GM12892 (cell line): ENCODE measurements at places on chromosomes 1 and 21.

GRCh38 chr1:31732751-31733289 is 29.0 kb upstream of the COL16A1 start:
- DNase-seq, result no peak

- no peak for DNase-seq
Measured at GRCh38 chr21:24671901-24672300, 935.4 kb downstream of the MRPL39 start.

DNA sequence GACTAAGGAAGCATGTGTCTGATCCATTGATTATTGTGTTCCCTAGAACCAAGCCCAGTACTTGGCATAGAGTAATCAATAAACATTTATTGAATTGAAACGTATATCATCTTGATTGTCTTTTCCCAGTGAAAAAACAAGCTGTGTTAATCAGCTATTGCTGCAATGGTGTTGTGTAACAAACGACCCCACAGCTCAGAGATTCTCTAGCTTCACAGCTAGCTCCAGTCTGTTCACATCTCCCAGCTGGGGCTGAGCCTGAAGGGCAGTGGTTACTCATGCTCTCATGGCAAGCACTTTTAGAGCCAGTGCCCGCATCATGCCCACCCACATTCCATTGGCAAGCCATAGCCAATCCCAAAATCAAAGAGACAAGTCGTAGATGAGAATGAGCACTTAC is 237.4 kb upstream of the RAB4A start:
- no peak for DNase-seq

DNA sequence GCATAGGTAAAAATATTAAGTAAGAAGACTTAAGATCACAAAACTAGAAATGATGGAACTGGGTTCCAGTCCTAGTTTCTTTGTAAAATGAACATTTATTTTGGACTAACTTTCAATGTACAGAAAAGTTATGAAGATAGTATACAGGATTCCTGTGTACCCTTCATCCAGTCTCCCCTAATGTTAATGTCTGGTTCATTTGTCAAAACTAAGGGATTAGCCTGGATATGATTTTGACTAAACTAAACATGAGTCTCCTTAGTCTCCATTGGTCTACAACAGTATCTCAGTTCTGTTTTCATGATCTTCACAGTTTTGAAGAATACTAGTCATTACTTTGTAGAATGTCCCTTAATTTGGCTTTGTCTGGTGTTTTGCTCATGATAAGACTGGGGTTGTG is 54.5 kb downstream of the UBE4B start:
- DNase-seq, result no peak

DNA sequence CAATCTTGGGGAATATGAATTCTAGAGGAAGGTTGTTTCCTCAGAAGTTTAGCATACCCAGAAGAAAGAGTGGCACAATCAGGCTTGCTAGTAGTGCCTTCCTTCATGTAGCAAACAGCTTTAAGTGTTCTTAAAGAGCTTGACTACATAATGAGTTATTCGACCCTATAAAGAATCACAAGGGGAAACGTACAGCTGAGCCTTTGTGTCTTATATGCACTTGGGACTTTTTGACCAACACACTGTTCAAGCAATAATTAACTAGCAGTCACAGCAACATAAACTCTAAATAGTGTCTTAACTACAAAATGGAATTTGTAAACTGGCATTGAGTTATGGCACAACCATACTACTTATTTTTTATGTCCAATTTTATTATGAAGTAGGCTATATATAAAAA is 86.1 kb downstream of the TTLL7 start:
- no peak for DNase-seq

GRCh38 chr1:230715510-230715909 is 1.6 kb upstream of the AGT start:
- DNase-seq, result no peak

GRCh38 chr1:236128646-236129178 is 13.6 kb upstream of the GPR137B start:
- DNase-seq, result no peak

DNA sequence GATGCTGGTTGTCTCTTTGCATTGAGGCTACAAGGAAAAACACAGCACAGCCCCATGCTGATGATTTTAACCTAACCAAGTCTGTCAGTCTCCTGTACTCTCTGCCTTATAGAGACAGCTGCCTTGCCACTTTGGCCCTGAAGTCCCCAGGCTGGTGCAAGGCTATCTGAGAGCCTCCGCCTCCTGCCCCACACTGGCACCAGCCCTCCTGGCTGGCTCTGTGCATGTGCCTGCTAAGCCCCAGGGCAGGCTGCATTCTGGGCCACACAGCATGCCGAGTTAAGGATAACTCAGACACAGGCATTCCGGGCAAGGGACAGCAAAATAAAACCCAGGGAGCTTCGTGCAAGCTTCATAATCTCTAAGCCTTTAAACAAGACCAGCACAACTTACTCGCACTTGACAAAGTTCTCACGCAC is 910 bp downstream of the RUNX1 start:
- DNase-seq, result no peak

GRCh38 chr1:67879485-67879884 is 46.2 kb upstream of the GNG12 start:
- DNase-seq, result no peak

- no peak for DNase-seq
Measured at GRCh38 chr1:23178950-23179349, 10.3 kb upstream of the LUZP1 start.

DNA sequence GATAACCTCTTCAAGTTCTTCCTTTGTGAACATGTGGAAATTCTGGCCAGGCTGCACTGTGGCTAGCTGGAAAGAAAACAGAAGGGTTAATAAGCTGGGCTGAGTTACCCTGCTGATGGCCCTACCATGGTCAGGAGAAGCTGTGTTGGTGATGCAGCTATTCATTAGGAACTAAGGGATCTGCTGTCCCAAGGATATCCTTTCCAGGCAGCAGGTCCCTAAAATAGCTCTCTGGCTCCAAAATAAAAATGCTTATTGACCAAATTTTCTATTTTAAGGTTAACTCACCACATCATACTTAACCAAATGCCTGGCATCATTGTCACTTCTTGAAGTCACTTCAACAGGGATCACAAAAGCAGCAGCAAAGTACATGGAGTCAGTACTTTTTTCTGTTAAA is 4.3 kb upstream of the SORT1 start:
- DNase-seq, result no peak

DNA sequence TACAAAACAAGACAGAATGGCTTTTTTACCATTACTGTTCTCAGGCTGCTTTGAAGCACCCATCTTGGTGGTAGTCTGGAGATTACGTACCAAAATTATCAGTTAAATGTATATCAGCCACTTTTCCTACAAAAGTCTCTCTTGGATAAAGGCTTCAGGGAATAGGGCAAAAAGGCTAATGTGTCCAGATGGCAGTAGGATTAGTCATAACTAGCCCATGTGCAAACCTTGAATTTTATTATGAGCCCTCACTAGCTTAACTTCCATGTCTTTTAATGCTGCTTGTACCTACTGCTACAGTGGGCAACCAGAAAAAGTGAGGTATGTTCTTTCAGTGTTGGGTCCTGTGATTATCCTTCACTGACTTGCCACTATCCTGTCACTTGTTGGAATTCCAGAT is 51.0 kb downstream of the PLPPR4 start:
- no peak for DNase-seq

GRCh38 chr1:79797487-79797886 is 791.0 kb upstream of the ADGRL4 start:
- no peak for DNase-seq

DNA sequence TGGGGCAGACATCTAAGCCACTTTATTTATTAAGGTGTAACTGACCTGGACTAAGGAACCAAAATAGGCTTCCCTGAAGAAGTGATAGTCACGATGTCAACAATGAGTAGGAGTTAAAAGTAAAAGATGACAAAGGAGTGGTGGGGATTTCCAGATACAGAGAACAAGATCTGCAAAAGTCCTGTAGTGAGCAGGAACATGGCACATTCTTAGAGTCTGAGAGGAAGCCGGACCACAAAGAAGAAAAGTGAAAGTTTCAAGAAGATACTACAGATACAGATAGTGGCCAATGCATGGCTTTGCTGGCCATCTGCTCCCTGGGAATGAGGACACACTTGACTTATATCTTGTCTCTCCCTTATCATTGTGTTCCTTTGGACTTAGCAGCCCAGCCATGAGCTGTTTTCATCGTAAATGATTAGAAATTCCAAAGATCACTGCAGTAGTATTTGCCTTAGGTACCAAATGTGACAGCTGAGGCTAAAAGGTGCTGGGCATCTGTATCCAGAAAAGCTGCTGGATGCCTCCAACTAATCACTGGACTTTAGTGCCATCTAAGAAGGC is 302.4 kb upstream of the NR5A2 start:
- no peak for DNase-seq

DNA sequence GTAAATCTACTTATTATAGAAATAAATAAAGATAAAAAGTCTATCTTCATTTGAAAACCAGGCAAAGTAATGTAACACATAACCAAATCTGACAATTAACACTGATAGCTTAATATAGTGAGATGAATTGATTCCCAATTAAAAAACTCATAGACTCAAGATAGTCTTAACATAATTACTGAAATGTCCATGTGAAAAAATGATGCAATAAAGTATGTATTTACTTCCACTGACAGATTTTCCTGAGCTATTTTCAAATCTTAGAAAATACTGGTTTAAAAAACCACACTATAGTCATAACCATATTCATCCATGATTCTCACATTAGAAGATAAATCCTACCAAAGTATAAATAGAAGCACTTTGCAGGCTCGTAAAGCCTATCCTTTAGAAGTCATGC is 9.6 kb upstream of the DONSON start:
- no peak for DNase-seq

DNA sequence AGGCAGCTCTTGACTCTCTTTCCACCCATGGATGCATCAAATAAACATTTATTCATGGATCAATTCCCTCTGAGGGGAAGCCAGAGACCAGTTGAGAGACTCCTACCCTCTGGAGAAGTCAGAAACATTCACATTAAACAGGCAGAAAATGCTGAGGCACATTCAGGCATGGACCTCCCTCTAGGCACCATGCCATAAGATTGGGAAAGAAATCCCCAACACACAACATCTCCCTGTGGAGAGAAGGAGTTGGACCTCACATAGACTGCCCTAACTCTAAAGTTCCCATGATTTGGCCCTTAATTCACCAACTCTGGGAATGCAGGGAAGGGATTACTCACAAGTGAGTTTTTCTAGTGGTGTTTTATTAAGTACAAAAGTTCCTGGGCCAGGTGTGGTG is 415.3 kb upstream of the C1orf87 start:
- DNase-seq, result no peak

DNA sequence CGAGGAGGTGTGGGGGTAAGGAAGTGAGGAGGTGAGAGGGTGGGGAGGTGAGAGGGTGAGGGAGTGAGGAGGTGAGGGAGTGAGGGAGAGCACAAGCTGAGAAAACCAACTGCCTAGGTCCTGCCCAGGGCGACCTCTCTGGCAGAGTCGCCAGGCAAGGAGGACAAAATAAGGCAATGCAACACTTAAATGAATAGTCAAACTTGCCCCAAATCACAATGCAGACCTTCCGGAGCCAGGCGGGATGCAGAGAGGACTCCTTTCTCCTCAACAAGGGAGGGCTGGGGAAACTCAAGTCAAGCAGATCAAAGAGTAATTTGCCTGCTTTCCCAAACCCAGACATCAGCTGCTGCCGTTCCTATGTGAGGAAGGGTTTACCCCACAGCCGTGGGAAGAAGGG is 86.0 kb downstream of the CCDC185 start:
- DNase-seq, result no peak
